Activated naive CD4-positive, alpha-beta T cell treated with anti-CD3 and anti-CD28 coated beads, Interleukin-2, amount 50 U/mL, for 16 hours (primary cell): ENCODE measurements at places on chromosomes 4 and X.

GRCh38 chrX:135425026-135425965 lies 3.6 kb downstream of the SMIM10L2A start:
- no peak for DNase-seq

DNA sequence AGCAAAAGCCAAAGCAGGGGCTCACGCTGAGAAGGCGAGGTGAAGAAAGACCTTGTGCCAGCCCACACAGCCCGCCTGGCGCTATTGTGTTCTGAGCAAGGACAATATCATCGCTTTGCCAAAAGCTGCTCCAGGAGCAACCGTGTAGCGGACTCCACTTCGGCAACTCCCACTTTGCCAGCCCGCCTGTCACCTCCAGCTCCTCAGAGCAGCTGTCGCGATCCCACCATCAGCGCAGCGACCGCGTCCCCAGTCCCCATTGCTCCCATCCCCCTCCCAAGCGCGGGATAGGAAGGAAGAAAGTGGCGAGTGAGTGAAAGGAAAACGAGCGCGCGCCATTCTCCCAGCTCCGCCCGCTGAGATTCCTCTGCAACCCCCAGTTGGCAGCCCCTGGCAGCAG lies 759 bp downstream of the ZC4H2 start:
- DNase-seq: peak; percentile 12

- DNase-seq: no peak
Measured at GRCh38 chrX:78283511-78283910, 43.9 kb downstream of the CYSLTR1 start.

DNA sequence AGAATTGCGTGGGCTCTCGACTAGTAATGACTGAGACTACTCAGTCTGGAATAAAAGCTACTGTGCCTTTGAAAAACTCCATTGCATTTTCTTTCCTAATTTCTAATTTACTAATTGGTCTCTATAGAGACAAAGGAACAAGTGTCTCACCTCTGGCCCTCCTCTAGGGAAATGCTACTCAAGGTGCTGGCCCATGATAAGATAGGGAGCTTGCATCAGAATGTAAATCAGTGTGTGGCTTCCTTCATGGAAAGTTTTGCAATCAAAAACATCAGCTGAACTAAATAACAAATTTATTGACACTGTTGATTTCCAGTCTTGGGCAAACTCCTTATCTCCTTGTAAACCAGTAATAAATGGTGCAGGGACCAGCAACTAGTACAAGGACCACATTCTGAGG lies 81.8 kb downstream of the SRPX start:
- DNase-seq: no peak

DNA sequence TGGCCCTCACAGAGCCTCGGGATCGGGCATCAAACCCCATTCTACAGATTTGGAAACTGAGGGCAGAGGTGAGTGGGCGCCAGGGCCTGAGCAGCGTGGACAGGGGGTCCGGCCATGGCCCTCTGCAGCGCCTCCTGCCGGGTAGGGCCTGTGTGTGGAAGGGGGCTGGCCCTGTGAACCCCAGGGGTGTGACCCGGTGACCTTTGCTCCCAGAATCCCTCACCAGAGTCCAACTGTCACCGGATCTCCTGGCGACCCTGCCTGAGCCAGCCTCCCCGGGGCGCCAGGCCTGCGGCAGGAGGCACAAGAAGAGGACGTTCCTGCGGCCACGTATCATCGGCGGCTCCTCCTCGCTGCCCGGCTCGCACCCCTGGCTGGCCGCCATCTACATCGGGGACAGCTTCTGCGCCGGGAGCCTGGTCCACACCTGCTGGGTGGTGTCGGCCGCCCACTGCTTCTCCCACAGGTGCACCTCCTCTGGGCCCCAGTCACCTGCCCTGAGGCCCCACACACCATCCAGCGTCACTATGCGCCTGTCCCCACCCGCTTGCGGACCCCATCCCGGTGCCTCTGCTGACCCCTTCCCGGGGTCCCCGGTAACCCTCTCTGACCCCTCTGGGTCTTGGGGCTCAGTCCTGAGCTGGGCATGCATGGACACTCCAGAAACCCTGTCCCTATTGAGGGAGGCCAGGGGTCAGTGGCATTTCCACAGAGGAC lies 4.2 kb downstream of the HGFAC start:
- no peak for DNase-seq

- DNase-seq: no peak
Measured at GRCh38 chrX:15177316-15177715, 92.6 kb downstream of the ASB9 start.

DNA sequence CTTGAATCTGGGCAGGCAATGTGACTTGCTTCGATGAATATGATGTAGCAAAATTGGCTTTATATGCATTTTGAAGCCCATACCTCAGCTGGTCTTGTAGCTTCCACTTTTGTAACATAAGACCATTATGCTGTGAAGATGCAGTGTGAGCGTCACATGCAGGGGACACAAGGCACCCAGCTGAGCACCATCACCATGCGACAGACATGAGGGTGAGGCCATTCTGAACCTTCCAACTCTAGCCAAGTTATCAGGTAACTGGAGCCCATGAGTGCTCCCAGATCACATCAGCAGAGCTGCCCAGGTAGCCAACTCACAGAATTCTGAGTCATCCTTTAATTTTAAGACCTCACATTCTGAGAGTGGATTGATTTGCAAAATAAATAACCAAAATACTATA lies 705.9 kb downstream of the FSTL5 start:
- no peak for DNase-seq

GRCh38 chrX:10939424-10939823 lies 171.7 kb upstream of the HCCS start:
- no peak for DNase-seq

DNA sequence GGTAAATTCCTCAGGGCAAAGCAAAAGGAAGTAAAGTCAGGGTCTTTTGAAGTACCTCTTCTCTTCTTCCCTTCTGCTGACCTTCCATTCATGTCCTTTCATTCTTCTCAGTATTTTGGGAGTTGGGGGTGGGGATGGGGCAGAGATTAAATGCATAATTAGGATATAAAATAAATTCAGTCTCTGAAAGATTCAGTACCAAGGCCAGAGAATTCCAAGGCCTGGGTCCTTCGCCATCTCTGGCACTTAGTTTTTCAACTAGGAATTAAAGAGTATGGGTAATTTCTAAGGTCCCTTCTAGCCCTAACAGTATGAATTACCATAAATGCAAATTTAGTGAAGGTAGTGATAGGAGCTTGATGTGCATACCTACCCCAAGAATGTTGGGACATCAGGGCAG lies 47.9 kb downstream of the TEX13B start:
- no peak for DNase-seq

DNA sequence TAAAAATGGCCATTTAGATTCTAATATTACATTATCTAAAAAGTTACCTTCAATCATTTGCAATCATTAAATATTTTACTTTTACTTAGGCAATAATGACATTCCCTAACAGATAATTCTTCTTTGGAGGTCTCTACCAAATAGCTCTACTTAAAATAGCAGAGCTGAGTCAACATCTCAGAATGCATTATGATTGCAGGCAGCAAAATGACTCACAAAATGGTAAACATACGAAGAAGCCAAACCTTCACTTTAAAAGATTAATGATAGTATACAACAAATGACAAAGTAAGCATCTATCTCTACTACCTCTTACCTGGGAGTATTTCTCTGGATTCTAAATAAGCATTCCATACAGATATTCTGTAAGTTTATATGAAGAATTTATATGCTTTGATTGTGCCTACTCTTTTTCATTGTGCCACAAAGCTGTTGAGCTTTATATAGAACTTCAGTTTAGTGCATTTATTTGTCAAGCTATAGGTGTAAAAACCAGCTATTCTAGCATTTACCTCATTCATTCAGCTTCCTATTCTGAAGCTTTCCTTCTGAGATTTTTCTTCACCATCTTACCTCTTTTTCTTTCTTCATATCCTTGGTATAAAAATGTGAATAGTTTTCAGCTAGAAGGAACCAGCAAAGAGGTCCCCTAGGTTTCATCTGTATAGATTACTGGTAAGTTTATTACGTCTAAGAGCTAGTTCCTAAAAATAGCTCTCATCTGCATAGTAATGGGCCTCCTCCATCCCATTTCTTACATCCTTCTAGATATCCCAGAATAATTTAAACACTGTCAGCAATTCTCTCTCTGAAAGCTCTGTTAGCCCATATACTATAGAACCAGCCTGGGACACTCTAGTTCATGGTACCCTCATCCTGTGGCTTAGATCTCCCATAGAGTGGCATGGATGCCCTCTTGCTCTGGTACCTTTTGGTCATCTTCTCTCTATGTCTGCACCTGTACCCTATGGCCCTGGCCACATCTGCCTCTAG lies 17.2 kb upstream of the SPCS3 start:
- no peak for DNase-seq
